ENCODE measurements at places on chromosomes 7 and 10. TPM values are rescaled to one million over a fixed set of nuclear protein-coding genes. Genes with fewer than 3 reads are reported as not detected.

Gene RASSF4
- total RNA-seq: 1.9 TPM

Gene NEURL1
- 1.9 TPM for total RNA-seq

Gene SLC29A3
- 2.9 TPM for total RNA-seq

Gene HSPA12A
- total RNA-seq: not detected

Gene ANKRD2
- not detected for total RNA-seq

Gene CYP17A1
- total RNA-seq: not detected

- H3K27ac ChIP-seq: no peak overlapping the region
- H3K36me3 ChIP-seq: no peaks in the 10 kb centered on the region
- H3K27me3 ChIP-seq: no peaks in the 10 kb centered on the region
- H3K4me3 ChIP-seq: no peak overlapping the region
These were observed 130.0 kb downstream of the THSD7A start for GRCh38 chr7:11701829-11702560.

- H3K27me3 ChIP-seq: peaks cover 4% of the 10 kb centered on the region
- no peak for DNase-seq
- no peaks in the 10 kb centered on the region for H3K4me1 ChIP-seq
- H3K36me3 ChIP-seq: no peaks in the 10 kb centered on the region
- no peak overlapping the region for H3K27ac ChIP-seq
- H3K4me3 ChIP-seq: no peak overlapping the region
These were observed 196.3 kb downstream of the JCAD start for GRCh38 chr10:29862923-29863614.

- no peaks in the 10 kb centered on the region for H3K36me3 ChIP-seq
- H3K27me3 ChIP-seq: peaks cover 3% of the 10 kb centered on the region
- DNase-seq: no peak
- H3K27ac ChIP-seq: no peak overlapping the region
These were observed 276.8 kb upstream of the PFKP start for GRCh38 chr10:2790396-2791188.

DNA sequence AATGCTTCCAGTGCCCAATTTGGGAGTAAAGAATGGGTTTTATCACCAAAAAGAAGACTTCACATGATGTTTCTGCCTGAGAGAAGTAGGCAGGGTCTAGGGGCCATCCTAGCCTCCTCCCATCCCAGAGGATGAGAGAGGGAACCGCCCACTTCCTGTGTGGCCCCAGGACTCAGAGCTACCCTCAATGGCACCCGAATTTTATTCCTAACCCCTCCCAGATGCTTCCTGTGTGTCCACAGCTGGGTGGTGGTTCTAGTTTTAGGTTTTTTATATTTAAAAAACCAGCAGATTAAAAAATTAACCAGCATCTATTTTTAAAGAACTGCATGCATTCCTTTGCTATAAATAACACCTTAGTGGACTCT, 583.5 kb downstream of the PTPRN2 start:
- H3K27ac ChIP-seq: no peak overlapping the region
- no peaks in the 10 kb centered on the region for H3K4me1 ChIP-seq
- DNase-seq: no peak
- H3K27me3 ChIP-seq: no peaks in the 10 kb centered on the region
- no peaks in the 10 kb centered on the region for H3K36me3 ChIP-seq

GRCh38 chr7:155980841-155981240, 168.6 kb upstream of the SHH start:
- H3K27ac ChIP-seq: no peak overlapping the region
- no peak overlapping the region for H3K4me3 ChIP-seq
- peaks cover 7% of the 10 kb centered on the region for H3K27me3 ChIP-seq
- H3K36me3 ChIP-seq: no peaks in the 10 kb centered on the region
- H3K4me1 ChIP-seq: no peaks in the 10 kb centered on the region

GRCh38 chr7:68152205-68152604, 1155.6 kb downstream of the TYW1 start:
- no peaks in the 10 kb centered on the region for H3K36me3 ChIP-seq
- H3K27me3 ChIP-seq: no peaks in the 10 kb centered on the region
- DNase-seq: no peak
- H3K4me3 ChIP-seq: no peak overlapping the region
- H3K4me1 ChIP-seq: no peaks in the 10 kb centered on the region

GRCh38 chr10:94481410-94481809, 64.2 kb upstream of the HELLS start:
- no peak overlapping the region for H3K4me3 ChIP-seq
- no peak for DNase-seq
- no peak overlapping the region for H3K27ac ChIP-seq
- H3K36me3 ChIP-seq: no peaks in the 10 kb centered on the region
- no peaks in the 10 kb centered on the region for H3K4me1 ChIP-seq

DNA sequence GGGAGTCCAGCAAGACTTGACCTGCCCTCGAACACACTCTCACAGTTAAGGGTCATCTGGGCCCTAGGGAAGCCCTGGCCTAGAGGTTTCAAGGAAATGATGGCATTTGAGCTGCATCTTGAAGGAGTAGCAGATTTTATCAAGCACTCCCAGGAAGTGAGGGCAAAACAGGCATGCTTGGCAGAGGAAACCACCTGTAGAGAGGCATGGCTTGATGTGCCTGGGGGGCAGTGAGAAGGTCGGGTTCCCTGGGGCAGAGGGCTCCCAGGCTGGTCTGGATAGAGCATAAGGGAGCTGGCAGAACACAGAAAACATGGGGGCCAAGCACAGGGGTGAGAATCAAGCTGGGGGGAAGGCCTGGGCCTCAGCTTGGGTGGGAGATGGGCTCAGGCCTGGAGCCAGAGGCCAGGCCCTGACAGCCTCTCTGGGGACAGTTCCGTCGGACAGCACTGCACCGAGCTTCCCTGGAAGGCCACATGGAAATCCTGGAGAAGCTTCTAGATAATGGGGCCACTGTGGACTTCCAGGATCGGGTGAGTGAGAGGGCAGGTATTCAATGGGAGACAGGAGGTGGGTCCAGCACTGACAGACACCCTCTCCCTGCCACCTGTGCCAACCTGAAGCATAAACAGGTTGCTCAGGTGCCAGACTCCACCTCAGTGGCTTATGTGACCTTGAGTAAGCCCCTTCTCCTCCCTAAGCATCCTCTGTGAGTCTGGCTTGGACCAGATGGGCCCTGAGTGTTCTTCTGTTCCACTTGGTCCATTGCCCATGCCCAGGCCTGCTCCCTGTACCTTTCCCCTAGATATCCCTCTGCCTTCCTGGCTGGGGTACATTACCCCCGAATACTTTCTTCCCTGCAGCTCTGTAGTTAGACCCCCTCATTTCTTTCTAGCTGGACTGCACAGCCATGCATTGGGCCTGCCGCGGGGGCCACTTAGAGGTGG, 3.5 kb upstream of the HOGA1 start:
- H3K27me3 ChIP-seq: no peaks in the 10 kb centered on the region
- H3K4me1 ChIP-seq: no peaks in the 10 kb centered on the region
- no peak overlapping the region for H3K27ac ChIP-seq
- no peak for DNase-seq

GRCh38 chr7:37052705-37053104, 328.4 kb upstream of the AOAH start:
- no peak overlapping the region for H3K27ac ChIP-seq
- no peaks in the 10 kb centered on the region for H3K27me3 ChIP-seq
- no peak overlapping the region for H3K4me3 ChIP-seq

DNA sequence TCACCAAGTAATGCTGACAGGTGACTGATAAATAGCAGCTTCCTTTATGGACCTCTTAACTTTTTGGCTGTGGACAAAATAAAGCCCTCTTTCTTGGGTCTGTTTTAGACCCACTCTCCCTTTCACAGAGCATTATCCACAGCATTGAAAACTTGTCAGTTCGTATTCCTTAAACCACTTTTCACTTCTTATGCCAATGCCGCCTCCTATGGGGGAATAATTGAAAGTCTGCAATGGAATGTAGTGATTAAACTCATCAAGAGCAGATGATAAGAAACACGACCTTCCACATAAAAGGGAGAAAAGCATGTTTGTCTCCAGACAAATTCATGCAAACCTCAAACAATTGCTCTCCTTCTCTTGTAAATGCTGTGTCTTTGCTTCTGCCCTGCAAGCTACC, 153.4 kb downstream of the SORCS1 start:
- H3K4me3 ChIP-seq: no peak overlapping the region
- DNase-seq: no peak
- no peaks in the 10 kb centered on the region for H3K27me3 ChIP-seq
- no peak overlapping the region for H3K27ac ChIP-seq

GRCh38 chr10:29621161-29621560, 13.6 kb downstream of the SVIL start:
- DNase-seq: no peak
- H3K27ac ChIP-seq: no peak overlapping the region
- no peaks in the 10 kb centered on the region for H3K36me3 ChIP-seq

DNA sequence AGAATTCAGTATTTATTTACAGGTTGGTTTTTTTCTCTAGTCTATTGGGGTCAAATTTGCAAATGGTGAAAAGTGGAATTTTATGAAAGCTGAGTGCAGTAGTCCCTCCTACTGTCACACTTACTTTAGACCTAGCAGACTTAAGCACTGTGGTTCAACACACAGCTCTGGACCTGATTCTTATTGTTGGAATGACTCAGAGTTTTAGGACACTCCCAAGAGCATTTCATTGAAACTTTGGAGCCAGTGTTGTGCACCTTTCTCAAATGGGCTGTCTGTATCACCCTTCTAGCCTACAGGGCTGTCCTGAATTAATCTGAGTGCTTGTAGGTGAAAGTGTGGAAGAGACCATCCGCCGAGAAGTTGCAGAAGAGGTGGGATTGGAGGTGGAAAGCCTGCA, 16.1 kb downstream of the NUDT13 start:
- no peaks in the 10 kb centered on the region for H3K27me3 ChIP-seq
- peak overlapping the region; percentile 43 for H3K27ac ChIP-seq
- H3K4me3 ChIP-seq: no peak overlapping the region
- H3K36me3 ChIP-seq: peaks cover 8% of the 10 kb centered on the region

GRCh38 chr10:124474514-124475070, 13.0 kb downstream of the LHPP start:
- no peaks in the 10 kb centered on the region for H3K36me3 ChIP-seq
- H3K27me3 ChIP-seq: no peaks in the 10 kb centered on the region
- no peak overlapping the region for H3K4me3 ChIP-seq
- peaks cover 13% of the 10 kb centered on the region for H3K4me1 ChIP-seq

GRCh38 chr10:14645239-14645960, 129.3 kb downstream of the FAM107B start:
- H3K27me3 ChIP-seq: no peaks in the 10 kb centered on the region
- no peaks in the 10 kb centered on the region for H3K36me3 ChIP-seq
- no peak overlapping the region for H3K4me3 ChIP-seq
- peak; percentile 26 for DNase-seq
- H3K27ac ChIP-seq: peak overlapping the region; percentile 44
- H3K4me1 ChIP-seq: peaks cover 39% of the 10 kb centered on the region

All from activated CD8-positive, alpha-beta T cell treated with anti-CD3 and anti-CD28 coated beads for 36 hours (primary cell).